ENCODE measurements at places on chromosomes 2 and 18. TPM values are rescaled to one million over a fixed set of nuclear protein-coding genes. Genes with fewer than 3 reads are reported as not detected.
A peak's percentile ranks its signal among the peaks of the same experiment; 100 is the strongest.

DNA sequence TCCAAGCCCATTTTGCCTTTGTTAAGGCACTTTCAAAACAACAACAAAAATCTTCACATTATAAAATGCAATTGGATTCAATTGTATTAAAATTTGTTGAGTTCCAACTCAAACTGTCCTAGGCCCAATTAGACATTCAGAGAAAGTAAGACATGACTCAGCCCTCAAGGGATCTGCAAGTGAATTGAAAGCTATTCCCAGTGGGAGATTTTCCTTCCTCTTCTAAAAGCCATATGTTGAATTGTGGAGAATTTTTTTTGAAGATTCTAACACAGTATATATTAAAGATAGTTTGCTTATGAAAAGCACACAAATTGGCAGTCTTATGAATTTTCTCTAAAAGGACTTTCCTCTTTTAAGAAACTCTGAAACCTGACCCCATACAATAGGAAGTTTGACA, 268.0 kb upstream of the PARD3B start:
- no peak for DNase-seq
- H3K27me3 ChIP-seq = no peaks in the 10 kb centered on the region
- no peaks in the 10 kb centered on the region for H3K36me3 ChIP-seq
- peaks cover 3% of the 10 kb centered on the region for H3K4me1 ChIP-seq

- H3K27ac ChIP-seq = peak overlapping the region; percentile 78
- H3K4me1 ChIP-seq = peaks cover 43% of the 10 kb centered on the region
- H3K4me3 ChIP-seq = no peak overlapping the region
- DNase-seq = peak; percentile 40
- H3K27me3 ChIP-seq = no peaks in the 10 kb centered on the region
- no peaks in the 10 kb centered on the region for H3K36me3 ChIP-seq
These were observed 102.8 kb upstream of the CYP1B1 start for GRCh38 chr2:38178556-38179419.

CDK15 gene
- 0.10 TPM for total RNA-seq

- H3K27me3 ChIP-seq = no peaks in the 10 kb centered on the region
- no peak for DNase-seq
- H3K36me3 ChIP-seq = no peaks in the 10 kb centered on the region
- H3K4me3 ChIP-seq = no peak overlapping the region
- H3K4me1 ChIP-seq = peaks cover 7% of the 10 kb centered on the region
- H3K27ac ChIP-seq = no peak overlapping the region
These were observed 43.3 kb downstream of the CACNB4 start for GRCh38 chr2:152055366-152056108.

DNA sequence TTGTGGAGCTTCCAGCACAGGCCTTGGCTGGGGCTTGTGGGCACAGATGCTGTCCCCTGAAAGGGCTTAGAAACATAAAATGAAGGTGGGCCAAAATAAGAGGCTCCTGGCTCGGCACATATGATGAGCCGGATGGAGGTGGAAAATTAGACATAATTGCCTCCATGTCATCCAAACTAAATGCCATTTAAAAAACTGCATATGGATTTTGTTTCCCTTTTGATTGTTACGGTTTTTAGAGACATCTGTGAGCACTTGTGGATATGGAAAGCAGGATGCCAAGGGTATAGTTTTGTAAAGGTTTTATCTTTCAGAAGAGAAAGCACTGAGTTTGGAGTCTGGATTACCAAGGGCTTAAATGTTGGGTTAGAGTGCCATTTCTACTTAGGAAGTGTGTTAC, 498.3 kb downstream of the RIT2 start:
- H3K27me3 ChIP-seq = no peaks in the 10 kb centered on the region
- DNase-seq = no peak
- H3K27ac ChIP-seq = no peak overlapping the region
- no peak overlapping the region for H3K4me3 ChIP-seq
- H3K36me3 ChIP-seq = no peaks in the 10 kb centered on the region

WNT10A gene
- total RNA-seq = 1.0 TPM

STPG4 gene
- total RNA-seq = not detected

CHAC2 gene
- total RNA-seq = 3.1 TPM

DNA sequence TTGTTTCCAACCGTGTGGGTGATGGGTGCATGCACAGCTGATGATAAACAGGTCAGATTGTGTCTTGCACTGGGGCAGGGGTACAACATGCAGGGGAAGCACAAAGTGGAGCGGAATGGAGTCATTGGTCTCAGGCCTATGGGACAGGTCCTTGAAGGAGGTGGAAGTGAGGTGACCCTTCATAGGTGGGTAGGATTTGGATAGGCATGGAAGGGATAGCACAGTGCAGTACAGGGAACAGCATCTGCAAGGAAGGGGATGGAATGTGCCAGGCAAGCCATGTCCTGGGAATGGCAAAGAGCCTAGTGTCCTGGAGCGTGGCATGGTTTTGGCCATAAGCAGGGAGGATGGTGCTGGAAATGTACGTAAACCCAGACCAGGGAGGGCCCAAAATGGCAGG, 143.9 kb downstream of the CAPN13 start:
- no peak overlapping the region for H3K27ac ChIP-seq
- no peak overlapping the region for H3K4me3 ChIP-seq
- no peaks in the 10 kb centered on the region for H3K4me1 ChIP-seq
- H3K27me3 ChIP-seq = no peaks in the 10 kb centered on the region
- H3K36me3 ChIP-seq = no peaks in the 10 kb centered on the region

DNA sequence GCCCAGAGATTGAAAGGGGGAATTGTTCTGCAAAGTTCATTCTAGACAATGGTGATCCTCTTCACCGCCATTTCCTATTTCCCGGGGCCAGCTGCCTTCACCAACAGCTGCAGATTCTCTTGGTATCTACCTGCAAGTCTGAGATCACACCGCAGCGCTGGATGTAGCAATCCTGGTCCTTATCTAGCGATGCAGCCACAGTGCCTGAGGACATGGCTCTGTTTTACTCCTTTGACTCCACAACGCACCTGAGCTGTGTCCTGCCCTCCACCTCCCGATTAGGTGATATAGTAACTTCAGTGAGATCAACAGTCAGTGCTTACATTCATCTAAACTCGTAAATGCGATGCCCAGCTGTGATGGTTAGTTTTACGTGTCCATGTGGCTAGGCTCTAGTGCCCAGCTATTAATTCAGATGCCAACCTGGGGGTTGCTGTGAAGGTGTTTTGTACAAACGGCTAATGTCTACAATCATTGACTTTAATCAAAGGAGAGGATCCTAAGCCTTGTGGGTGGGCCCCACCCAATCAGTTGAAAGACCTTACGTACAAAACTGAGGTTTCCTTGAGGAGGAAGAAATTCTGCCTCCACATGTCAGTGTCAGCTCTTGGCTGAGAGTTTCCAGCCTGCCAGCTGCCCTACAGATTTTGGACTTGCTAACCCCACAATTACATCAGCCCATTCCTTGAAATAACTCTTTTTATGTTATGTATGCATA, 189.8 kb downstream of the SH3BP4 start:
- H3K4me3 ChIP-seq = no peak overlapping the region
- H3K27ac ChIP-seq = no peak overlapping the region
- no peaks in the 10 kb centered on the region for H3K27me3 ChIP-seq

COL4A3 gene
- 93.6 TPM for total RNA-seq

DNA sequence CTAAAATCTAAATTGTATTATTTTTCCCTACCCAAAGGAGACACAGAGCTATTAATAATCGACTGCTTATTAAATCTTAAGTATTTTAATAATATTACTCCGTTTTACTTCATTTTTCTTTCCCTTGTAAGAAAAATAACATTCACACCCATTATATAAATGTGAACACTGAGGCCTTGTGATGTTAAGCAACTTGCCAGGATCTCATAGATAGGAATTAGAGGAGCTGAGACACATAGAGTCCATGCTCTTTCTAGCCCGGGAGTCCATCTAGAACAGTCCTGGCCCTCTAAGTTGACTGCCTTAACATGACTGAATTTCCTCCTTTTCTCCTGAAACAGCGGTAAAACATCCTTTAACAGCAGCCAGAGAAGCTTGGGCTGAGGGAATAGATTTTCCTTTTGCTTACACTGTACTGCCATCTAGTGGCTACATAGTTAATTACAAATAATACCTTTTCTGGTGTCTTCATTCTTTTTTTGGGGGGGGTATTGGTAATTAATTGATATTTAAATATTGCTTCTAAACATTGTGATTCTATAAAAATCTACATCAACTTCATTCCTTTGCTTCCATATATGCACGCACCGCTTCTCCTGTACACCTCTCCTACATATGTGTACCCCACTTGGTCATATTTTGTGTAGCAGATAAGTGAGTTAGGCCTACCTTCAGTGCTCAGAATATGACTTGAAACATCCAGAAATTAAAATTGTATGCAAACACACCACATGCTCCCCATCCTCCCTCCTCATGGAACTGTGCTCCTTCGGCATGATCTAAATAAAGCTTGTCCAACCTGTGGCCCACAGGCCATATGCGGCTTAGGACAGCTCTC, 125.8 kb upstream of the HNMT start:
- H3K27me3 ChIP-seq = no peaks in the 10 kb centered on the region
- no peaks in the 10 kb centered on the region for H3K36me3 ChIP-seq
- H3K27ac ChIP-seq = no peak overlapping the region
- H3K4me1 ChIP-seq = no peaks in the 10 kb centered on the region
- no peak for DNase-seq

MAP3K19 gene
- total RNA-seq = 0.34 TPM

DNA sequence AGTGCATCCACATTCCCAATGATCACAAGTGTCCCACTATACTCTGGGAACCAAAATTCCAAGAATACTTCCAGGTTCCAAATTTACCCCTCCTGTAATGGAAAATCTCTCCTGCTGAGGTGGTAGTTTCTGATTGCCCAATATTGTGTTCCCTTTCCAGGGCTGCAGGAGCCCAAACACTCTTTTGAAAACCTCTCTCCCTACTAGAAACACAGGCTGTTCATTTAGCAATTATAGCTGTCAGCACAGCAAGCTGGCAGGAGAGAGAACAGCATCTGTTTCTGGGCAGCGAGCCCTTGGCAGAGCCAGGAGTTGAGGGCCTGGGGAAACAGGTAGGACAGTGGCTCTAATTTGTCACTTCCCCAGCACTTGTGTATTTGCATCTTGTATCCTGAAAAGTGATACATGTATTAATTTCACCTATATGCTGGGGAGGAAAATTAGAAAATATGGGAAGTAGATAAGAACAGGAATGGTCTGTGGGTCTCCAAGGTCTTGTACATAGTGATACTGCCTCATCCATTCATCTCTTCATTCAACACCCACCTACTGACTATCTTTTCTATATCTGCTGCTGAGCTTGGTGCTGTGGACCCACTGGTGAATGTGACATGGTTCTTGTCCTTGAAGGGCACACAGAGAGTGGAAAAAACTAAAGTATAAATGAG, 16.9 kb upstream of the PAIP2B start:
- no peak overlapping the region for H3K27ac ChIP-seq
- no peaks in the 10 kb centered on the region for H3K36me3 ChIP-seq
- no peak overlapping the region for H3K4me3 ChIP-seq
- H3K27me3 ChIP-seq = no peaks in the 10 kb centered on the region

PHOSPHO2 gene
- 13.6 TPM for total RNA-seq

GRCh38 chr2:232636788-232637420, 3.5 kb downstream of the EFHD1 start:
- H3K4me1 ChIP-seq = peaks cover 24% of the 10 kb centered on the region
- DNase-seq = no peak
- no peak overlapping the region for H3K27ac ChIP-seq
- H3K27me3 ChIP-seq = no peaks in the 10 kb centered on the region
- H3K4me3 ChIP-seq = no peak overlapping the region

DNA sequence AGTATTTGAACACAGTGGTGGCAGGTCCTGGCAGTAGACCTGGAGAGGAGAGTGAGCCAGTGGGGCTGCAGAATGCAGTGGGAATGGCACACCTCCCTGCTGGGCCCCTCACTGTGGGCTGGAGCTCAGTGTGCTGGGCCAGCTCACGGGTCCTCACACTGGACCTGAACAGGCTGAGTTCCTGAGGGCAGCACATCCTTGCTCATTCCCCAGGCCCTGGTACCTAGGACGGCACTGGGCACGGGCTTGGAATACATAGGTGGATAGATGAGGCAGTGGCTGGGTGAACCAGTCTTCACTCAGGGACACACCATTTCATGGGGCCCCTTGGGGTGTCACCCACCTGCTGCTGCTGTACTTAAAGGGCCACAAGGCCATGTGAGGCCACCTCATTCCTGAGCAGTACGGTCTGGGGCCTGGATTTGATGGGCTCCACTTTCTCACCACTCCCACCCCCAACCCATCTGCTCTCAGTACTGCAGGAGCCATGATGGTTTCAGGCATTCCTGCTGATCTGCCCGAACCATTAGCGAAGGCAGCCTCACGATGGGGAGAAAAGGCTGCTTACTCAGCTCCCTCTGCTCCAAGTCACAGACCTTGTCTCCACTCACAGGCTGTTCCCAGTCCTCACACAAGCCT, 4.2 kb downstream of the TMEM177 start:
- peaks cover 9% of the 10 kb centered on the region for H3K4me1 ChIP-seq
- no peaks in the 10 kb centered on the region for H3K36me3 ChIP-seq
- no peak overlapping the region for H3K27ac ChIP-seq

FBXO41 gene
- total RNA-seq = 1.5 TPM

DNA sequence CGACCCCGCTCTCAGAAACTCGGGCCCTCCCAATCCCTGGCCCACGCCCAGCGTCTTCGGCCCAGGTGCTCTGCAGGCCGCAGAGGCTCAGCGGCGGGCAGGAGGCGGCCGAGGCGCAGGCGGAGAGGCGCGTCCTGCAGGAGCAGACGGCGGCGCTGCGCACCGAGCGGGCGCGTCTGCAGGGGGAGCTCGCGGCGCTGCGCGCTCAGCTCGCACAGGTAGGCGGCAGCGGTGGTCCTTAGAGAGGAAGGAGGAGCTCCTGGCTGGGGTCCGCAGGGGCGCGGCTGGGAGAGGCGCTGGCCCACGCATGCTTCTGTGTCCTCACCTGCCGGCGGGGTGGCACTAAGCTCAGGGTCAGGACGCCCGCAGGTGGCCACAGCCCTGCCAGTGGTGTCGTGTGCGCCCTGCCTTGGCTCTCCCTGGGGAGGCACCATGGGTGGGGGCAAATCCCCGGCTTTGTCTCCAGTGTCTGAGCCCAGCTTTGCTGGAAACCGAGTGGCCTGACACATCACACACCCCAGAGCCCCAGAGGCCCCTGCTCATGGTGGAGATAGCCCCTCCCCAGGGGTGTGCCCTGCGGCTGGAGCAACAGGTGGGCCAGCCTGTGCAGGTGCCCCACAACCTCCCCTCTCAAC, 14.9 kb upstream of the SNED1 start:
- H3K27ac ChIP-seq = no peak overlapping the region
- no peaks in the 10 kb centered on the region for H3K27me3 ChIP-seq
- no peak overlapping the region for H3K4me3 ChIP-seq
- peaks cover 23% of the 10 kb centered on the region for H3K4me1 ChIP-seq

TTR gene
- total RNA-seq = not detected

ZNF396 gene
- 4.0 TPM for total RNA-seq

LHCGR gene
- not detected for total RNA-seq

ALLC gene
- not detected for total RNA-seq

- peak overlapping the region; percentile 7 for H3K27ac ChIP-seq
- peak overlapping the region; percentile 31 for H3K4me3 ChIP-seq
- no peaks in the 10 kb centered on the region for H3K36me3 ChIP-seq
- peaks cover 20% of the 10 kb centered on the region for H3K4me1 ChIP-seq
- H3K27me3 ChIP-seq = no peaks in the 10 kb centered on the region
These were observed 3.7 kb downstream of the SIGLEC15 start for GRCh38 chr18:45828917-45829811.

NETO1 gene
- total RNA-seq = not detected

Data from upper lobe of left lung (tissue), 6 donors.